NCI-H1417 treated with DMSO at 0.1 percent for 48 hours (cell line): ENCODE measurements at places on chromosomes 5 and 9.

DNA sequence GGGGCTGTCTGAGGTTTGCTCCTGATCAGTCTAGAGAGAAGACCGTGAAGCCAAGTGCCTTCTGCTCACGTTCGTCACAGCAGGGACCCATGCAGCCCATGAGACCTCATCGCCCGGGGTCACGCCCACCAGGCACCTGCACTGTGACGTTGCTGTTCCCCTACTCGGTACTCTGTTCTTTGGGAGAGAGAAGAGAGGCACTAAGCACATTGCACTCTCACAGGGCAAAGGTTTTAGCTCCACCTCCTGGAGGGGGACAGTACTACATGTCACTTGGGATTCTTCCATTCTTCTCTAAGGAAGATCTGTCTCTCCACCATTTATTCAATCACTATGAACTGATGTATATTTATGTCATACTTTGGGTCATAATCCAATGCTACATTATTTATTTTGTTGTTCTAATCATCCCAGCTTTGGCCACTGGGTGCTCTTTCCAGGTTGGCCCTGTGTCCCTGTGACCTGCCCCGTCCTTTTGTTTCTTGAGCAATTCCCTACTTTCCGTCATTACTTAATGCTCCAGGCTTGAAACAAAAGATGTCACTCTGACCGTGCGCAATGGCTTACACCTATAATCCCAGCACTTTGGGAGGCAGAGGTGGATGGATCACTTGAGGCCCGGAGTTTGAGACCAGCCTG lies 31.4 kb upstream of the BRD3 start:
- no peak for DNase-seq

DNA sequence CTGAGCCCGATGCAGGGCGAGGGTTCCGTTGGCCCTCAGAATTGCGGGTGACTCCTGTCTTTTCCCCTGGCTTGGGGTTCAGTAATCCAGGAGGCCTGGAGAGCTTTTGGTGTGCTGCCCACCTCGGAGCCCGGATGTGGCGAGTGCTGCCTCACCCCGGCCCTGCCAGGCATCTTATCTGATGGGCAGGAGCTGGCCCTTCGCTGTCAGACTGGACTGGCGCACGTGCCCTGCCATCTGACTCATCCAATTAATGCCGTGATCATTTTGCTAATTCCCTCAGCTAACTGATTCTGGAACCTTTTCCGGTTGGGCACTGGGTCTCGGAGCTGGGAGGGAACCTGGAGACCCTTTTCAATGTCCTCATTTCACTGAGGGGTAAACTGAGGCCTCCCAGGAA lies 34.6 kb downstream of the RXRA start:
- no peak for DNase-seq

- no peak for DNase-seq
Observed at GRCh38 chr5:60538955-60539866, 160.8 kb downstream of the DEPDC1B start.

GRCh38 chr5:146706321-146706972 lies 172.1 kb downstream of the PPP2R2B start:
- DNase-seq = no peak

GRCh38 chr9:15612962-15613361 lies 60.1 kb downstream of the CCDC171 start:
- no peak for DNase-seq

DNA sequence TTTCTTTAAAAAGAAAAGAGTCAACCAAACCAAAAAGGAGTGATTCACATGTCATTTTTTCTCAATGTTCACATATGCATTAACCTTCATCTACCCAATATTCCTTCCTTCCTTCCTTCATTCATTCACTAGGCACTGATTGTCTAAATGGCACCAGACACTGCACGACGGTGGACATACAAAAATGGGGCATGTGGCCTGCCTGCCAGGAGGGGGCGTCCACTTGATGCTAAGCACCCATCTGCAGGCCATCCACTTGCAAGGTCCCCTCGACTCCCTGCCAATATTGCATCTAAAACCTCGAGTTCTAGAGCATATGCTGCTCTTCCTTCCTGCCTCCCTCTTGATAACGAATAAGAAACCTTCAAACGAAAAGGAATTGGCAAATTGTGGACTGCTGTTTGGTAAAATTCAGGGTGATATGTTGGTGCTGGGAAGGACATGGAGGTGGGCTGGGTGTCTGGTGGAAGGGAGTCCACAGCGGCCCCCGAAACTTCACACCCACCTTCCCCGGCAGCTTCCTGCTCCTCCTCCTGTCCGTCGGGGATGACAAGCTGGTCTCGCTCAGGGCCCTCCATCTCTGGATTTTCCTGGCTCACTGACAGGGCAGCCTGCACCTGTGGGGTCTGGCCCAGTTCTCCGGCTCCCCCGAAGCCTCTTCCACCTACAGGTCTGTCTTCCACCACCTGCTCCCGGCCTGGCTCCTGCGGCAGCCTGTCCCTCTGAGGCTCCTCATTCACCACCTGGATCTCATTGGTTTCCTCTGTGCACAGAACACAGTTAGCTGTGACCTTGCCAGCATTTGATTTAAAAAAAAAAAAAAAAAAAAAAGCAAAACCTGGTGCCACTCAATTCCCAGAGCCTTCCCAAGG lies 64.3 kb downstream of the GOLM1 start:
- no peak for DNase-seq

GRCh38 chr5:131224387-131225201 lies 39.3 kb upstream of the CDC42SE2 start:
- DNase-seq = no peak

DNA sequence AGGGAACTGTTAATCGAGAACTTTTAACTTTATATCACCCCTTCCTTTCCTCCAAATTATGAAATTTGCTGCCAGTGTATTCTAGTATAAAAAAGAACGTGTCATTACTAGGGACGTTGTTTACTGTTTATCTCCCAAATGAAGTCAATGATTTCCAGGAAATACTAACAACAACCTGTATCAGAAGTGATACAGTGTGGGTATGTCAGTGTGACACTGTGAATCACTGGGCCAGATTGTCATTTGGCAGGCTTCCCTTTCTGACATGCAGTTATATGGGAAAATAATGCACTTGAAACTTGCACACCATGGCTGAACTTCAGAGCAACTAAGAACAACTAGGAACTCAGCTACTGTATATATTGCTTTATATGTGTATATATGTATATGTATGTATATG lies 12.6 kb downstream of the ZNF462 start:
- DNase-seq = no peak

GRCh38 chr5:119344231-119344630 lies 11.6 kb upstream of the TNFAIP8 start:
- no peak for DNase-seq

GRCh38 chr9:114070188-114071103 lies 7.7 kb downstream of the AMBP start:
- DNase-seq = no peak

DNA sequence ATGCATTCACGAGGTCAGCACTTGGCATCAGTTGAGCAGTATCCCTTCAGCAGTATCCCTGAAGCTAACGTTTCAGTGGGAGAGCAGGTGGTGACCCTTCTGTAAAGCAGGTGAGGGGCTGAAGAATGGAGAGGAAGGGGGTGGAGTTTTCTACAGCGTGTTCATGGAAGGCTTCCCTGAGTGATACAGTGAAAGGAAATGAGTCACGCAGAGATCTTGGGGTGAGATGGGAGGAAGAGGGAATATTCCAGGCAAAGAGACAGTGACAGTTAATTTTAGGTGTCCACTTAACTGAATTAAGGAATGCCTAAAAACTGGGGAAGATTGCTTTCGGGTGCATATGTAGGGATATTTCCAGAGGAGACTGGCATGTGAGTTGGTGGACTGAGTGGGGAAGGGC lies 25.7 kb downstream of the TAS2R1 start:
- DNase-seq = no peak

DNA sequence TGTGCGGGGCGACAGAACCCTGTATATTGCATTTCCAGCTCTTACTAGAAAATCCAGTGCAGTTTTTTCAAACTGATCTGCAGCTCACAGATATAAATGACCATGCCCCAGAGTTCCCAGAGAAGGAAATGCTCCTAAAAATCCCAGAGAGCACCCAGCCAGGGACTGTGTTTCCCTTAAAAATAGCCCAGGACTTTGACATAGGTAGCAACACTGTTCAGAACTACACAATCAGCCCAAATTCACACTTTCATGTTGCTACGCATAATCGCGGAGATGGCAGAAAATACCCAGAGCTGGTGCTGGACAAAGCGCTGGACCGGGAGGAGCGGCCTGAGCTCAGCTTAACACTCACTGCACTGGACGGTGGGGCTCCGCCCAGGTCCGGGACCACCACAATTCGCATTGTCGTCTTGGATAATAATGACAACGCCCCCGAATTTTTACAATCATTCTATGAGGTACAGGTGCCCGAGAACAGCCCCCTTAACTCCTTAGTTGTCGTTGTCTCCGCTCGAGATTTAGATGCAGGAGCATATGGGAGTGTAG lies 786 bp downstream of the PCDHB5 start:
- no peak for DNase-seq

DNA sequence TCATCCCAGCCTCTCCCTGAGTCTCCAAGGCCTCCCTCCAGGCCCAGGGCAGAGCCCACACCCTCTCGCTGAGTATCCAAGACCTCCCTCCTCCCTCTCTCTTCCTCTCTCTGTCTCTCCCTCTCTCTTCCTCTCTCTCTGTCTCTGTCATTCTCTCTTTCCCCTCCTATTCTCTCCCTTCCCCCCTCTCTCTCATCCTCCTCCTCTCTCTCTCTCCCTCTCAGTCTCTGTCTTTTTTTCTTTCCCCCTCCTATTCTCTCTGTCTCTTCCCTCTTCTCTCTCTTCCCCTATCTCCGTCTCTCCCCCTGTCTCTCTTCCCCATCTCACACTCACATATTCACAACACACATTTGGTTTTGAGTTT lies 8.1 kb downstream of the SLC6A19 start:
- no peak for DNase-seq

GRCh38 chr9:4842213-4842612 lies 49.5 kb downstream of the RCL1 start:
- no peak for DNase-seq

DNA sequence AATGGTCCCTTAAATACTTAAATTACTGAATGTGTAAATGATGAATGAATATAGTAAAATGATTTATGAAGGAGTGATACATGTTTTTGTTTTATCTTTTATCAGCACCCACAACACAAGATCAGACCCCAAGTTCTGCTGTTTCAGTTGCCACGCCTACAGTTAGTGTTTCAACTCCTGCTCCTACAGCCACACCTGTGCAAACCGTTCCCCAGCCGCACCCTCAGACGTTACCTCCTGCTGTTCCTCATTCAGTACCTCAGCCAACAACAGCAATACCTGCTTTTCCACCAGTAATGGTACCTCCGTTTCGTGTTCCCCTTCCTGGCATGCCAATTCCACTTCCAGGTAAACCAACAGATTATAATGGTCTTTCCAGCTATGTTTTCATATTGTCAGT lies 16.3 kb downstream of the TCERG1 start:
- no peak for DNase-seq

GRCh38 chr5:132321109-132321721 lies 27.0 kb downstream of the SLC22A4 start:
- no peak for DNase-seq

GRCh38 chr5:131548176-131548575 lies 86.9 kb downstream of the RAPGEF6 start:
- no peak for DNase-seq

DNA sequence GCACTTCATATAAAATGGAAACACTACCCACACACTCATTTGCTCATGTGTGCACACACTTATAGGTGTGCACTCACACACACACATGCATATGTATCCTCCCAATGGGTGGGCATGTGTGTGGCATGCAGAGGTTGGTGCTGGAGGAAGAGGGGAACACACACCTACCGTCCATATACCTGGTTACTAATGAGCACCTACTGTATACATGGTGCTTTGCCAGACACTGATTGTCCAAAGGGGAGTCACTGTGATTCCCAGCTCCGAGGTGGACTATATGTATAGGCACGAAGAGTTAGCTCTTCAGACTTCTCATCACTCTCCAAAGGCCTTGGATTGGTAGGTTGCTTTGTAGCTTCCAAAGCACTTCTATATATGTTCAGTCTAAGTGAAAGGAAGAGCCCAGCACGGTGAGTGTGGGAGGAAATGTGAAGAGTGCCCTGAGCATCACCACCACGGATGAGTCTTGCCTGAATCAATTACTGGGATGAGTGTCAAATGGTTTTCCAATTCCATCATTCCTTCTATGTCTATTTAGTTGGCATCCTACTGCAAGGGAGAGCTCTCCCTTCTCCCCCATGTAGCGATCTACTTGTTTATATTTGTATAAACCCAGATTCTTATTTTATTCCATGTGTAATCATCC lies 12.6 kb upstream of the ERGIC1 start:
- no peak for DNase-seq

DNA sequence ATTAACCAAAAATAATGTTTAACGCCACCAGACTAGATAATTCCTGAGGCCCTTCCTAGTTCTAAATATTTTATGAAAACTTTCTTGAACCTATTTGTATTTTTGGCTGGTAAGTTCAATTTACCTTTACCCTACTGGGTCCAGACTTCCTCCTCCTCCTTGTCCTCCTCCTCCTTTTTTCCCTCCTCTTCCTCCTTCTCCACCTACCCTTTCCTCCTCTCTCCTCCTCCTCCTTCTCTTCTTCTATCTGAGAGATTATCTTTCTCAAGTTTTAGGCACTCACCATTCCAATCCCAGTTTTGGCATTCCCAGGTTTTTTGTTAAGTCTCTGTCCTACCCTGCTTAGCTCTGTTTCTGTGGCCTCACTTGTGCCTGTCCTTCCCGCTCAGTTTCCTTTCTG lies 24.7 kb upstream of the RAPGEF1 start:
- DNase-seq = no peak

DNA sequence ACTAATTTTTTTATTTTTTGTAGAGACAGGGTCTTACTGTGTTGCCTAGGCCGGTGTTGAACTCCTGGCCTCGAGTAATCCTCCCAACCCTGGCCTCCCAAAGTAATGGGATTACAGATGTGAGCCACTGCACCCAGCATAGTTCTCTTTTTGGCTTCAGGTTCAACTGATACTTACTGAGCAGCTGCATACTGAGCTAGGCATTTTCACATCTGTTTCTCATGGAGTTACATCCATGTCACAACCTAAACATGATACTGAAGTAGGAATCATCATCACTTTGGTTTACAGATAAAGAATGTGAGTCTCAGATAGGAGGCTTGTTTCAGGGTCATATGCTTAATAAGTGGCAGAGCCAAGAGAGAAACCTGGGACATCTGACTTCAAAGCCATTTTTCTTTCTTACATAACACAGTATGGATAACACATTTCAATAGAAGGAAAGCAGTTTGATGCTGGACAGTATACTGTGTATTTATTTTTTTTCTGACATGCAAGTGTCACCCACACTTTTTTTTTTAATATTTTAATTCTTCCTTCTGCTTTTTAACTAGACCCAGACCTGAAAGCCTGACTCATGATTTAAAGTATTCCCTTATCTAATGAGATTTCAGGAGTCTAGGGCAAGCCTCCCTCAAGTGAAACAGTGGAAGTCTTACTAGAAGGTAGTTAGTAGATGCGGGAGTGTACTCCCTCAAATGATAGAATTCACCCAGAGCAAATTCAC lies 90.8 kb downstream of the HACD4 start:
- no peak for DNase-seq
